ENCODE measurements at places on chromosomes 5 and 9.
A peak's percentile ranks its signal among the peaks of the same experiment; 100 is the strongest.

- no peak for DNase-seq
These were observed 26.6 kb upstream of the ANGPTL2 start for GRCh38 chr9:127149010-127149409.

- no peak for DNase-seq
These were observed 14.2 kb downstream of the SPATA31E1 start for GRCh38 chr9:87896891-87897290.

GRCh38 chr5:123207852-123208251 lies 118.8 kb downstream of the PRDM6 start:
- no peak for DNase-seq

GRCh38 chr9:108813951-108814601 lies 41.7 kb downstream of the ACTL7B start:
- no peak for DNase-seq

DNA sequence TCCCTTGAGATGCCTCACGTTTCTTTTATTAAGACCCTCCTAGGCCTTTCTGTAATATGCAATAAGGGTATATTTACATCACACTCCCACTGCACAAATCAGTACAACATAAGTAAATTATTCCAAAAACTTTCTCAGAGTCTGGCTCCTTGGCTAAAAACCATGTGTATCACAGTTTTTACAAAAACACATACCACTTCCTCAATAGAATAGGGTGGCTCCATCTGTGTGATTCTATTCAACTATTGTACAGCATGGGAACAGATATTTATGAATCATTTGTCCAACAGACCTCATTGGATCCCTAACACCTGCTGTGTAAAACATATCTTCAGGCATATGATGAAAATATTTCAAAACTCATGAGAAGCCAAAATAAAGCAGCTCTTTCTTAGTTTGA lies 502.7 kb downstream of the EFNA5 start:
- no peak for DNase-seq

DNA sequence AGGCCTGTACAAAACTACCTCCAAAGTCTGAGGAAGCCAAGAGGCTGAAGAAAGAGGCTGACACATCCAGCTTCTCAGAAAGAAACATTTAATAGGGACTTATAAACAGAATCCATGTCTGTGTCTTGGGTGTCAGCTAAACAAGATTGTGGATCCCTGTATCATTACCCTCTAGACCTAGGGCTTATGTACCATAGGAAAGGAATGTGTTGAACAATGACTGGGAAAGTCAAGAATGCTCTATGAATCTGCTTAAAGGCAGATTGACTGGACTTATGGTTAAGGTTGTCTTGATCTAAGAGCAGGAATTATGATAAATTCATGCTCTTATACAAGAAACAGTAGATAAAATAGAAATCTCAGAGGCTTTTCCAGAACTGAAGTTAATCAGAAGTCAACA lies 335.7 kb upstream of the RPS23 start:
- DNase-seq: no peak

DNA sequence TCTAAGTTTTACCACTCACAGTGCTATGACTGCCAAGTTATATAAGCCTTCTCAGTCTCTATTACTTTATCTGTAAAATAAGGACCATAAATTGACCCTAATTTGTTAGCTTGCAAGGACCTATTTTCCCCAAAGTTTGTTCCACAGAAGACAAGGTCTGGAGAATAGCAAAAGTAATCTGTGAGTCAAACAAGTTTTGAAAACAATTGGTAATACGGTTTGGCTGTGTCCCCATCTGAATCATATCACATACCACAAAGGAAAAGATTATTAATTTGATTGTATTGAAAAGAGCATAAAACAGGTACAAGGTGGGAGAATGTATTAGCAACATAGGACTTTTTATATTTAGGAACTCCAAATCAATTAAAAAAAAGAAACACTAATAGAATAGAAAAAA lies 124.0 kb upstream of the TARS1 start:
- DNase-seq: no peak

DNA sequence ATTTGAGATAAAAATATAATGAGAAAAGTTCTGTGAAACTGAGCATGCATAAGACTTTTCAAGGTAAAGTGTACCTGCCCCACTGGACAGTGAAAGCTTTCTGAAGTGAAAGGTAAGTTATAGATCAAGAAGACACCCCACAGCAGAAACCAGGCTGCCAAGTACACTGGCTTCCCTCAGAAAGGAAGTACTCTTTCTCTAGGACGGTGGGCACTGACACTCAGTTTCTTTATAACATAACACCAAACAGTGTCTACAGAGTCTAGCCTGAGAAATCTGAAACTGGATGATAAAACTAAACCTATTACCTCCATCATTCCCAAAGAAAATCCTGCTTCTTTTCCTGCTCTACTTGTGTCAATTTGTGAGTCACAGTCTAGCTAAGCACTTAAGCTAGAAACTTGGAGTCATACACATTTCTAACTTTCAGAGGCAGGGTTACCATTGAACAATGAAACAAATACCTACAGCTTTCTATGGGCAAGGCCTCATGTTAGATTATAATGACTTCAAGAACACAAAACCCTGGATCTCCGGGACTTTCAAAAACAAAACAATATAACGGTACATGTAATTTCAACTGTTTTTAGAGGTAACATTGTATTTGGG lies 136.7 kb downstream of the CPLANE1 start:
- no peak for DNase-seq

GRCh38 chr5:142537938-142538337 lies 148.0 kb downstream of the FGF1 start:
- DNase-seq: no peak

- no peak for DNase-seq
These were observed 2.7 kb upstream of the AK1 start for GRCh38 chr9:127880143-127880542.

DNA sequence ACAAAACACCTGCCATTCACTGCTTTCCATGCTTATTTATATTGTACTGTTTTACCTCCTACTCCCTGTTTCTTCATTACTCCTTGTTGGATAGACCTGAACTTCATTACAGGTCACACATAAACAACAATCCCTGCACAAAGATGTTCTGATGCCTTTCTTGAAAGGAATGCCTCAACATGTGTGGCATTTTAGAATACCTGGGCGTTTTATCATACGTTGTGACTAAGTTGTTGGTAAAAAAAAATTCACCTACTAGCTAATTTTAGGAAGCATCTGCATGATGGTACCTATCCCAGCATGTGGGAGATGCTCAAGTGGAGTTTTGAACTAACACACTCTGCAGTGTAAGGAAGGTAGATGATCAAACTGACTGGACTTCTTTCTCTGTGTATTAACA lies 604.1 kb downstream of the TAF11L14 start:
- DNase-seq: no peak

DNA sequence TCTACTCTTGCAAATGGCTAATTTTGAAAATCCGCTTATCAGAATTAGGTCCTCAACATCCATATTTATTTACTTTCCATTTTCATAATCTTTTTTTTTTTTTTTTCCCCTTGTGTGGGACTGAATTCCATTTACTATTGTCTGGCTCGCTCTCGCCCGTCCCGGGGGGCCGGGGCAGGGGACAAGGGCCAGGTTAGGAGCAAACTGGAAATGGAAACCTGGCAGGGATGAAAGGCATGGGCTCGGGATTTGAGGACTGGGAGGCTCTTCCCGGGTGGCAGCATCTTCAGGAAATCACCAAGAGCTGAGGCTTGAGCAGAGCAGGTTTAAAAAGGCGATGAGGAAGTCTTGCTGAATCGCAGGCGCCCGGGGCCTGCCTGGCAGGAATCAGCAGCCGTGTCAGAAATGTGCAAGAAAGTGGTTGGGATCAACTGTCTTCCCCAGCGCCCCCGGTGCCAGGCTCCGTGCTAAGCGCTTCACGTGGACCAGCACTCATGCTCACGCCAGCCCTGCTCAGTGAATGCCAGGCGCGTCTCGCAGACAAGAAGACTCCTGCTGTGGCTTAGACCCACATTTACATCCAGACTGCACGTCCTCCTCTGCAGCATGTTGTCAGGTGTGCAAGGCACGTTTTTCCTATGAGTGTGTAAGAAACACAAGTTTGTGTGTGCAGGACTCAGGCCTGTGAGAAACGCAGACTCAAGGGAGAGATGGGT lies 66.3 kb upstream of the UNC5A start:
- DNase-seq: peak; percentile 24

DNA sequence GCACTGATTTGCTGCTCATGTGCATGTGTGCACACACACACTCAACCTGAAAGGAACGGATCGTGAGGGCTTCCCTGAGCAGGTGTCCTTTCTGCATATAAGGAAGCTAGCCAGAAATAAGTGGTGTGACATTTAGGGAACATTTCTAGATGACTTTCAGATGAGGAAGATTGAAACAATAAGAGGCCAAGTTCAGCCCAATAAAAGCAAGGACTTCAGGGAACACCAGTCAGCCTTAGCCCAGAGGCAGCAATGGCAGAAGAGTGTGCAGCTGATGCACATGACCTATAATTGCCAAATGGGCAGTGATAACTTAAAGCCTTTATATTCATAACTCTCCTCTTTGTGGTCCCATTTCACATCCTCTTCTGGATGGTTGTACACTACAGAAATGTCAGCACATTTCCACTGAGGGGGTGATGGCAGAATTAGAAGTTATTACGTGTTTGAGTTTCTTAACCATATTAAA lies 255.5 kb downstream of the TRIM32 start:
- DNase-seq: no peak

DNA sequence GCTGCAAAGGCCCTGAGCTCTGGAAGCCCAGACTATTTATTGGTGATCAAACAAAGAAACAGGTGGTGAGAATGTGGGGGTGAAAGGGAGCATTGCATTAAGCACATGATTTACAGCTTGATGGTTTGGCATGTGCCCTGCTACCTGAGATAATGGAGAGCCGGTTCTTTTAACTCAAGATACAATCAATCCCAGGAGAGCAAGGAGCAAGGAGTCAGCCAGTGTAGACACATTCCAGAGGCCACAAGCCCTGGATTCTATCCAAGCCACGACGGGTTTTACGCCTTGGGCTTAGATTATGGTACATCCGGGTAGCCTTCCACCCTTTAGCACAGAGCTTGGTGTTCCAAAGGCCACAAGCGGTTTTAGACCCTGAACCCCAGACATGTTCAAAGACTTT lies 292.2 kb downstream of the CYLC2 start:
- DNase-seq: no peak

DNA sequence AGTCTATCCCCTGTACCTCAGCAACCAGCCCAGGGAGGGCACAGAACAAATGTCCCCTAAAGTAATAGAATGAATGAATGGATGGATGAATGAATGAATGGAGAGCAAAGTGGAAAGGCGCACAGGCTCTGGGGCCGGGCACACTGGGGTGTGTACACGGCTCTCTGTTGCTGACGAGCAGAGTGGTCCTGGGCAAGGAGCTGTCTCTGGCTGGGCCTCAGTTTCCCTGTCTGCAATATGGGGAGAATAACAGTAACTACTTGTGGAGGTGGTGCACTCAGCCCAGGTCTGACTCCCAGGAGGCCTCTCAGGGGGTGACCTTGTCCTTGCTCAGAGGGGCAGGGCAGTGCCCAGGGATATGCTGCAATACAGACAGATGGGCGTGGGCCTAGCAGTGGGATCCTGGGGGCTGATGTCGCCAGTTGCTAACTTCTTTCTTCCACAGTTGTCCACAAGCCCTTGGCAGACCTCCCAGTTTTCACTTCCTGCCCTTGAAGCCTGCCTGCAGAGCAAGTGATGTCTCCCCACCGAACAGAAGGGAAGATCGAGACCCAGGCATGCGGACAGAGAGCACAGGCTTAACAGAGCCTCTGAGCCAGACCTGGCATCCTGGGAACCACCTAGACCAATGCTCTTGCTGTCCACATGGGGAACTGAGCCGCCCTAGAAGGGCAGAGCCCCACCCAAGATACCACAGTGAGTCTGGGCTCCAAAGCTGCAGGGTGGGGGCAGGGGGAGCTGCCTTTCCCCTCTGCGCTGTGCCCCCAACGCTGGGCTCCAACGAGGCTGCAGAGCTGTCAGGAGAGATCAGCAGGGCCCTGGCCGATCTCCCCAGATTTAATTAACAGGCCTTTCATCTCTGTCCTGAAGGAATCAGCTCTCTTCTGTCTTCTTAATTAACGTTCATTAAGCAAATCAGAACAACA lies 13.6 kb upstream of the LAMC3 start:
- DNase-seq: no peak

GRCh38 chr9:110168486-110168885 lies 39.5 kb downstream of the C9orf152 start:
- DNase-seq: no peak

GRCh38 chr5:123124859-123125595 lies 36.0 kb downstream of the PRDM6 start:
- no peak for DNase-seq

DNA sequence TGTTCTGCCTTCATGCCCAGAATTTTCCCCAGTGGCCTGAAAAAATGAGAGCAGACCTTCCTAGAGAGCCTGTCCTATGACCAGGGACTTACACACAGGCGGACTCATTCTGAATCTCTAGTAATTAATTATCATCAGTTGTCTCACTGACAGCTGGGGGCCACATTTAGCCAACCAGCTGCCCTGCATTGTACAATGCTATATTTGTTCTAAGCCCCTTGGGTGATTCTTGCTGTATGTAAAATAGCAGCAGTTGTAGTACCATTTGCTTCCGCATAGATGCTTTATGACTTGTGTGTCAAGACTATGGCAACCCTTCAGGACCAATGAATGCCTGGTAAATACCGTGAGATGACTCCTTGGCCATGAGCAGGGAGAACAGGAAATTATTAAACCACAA lies 415.4 kb upstream of the SEMA6A start:
- DNase-seq: no peak

DNA sequence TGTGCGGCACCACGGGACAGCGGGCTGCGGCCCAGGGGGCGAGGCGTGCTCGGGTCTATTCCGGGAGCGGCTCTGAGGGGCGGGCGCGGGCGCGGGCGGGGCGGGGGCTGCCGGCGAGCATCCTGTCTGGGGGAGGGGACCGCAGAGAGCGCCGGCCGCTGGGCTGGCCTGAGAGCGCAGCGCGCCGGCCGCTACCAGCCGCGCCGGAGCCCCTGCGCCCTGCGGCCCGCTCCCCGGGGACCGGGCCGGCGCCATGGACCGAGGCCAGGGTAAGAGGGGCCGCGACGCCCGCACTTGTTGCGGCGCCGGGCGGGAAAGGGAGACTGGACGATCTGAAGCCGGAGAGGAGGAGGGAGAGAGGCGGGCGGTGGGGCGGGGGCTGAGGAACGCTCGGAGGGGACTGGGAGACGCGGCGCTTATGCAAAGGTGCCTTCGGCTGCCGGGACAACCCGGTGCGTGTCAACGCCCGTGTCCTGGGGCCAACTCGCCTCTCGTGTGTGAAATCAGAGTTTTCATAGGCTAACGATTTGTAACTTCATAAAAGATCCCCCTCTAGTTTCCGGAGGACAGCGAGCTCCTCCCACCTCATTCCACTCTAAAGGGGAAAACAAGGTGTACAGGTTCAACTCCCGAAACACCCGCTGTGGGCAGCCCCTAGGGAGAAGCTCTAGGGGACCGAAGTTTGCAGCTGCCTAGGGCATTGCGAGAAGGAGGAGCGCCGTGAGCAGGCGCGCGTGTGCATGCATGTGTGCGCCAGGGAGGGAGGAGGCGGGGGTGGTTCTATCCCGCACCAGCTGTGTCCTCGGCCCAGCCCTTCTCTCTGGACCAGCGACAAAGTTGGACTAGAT lies at the start of gene AFAP1L1:
Gene AFAP1L1, plus strand, starts transcription at position 144 of the 848 bp plus-strand sequence. Its CDS starts 110 bp downstream, at position 254.
- DNase-seq: peak; percentile 62

DNA sequence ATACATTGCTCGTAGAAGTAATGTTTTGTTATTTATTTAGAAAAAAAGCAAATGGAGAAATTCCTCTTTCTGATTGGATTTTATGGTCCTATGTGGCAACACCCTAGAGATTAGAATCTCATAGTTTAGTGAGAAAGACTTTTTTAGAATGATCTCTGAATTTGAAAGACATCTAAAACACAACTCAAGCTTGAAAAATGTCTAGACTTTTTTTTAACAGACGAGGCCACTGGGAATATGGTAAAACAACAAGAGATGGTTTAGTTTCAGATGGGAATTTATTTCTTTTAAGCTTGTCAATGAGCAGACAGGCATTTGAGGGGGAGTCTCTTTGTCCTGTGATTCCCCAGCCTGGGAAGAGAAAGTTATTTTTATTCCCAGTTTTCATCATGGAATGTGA lies 122.1 kb downstream of the NTRK2 start:
- no peak for DNase-seq

Measured in right kidney (tissue), 9 donors.